Activated CD4-positive, alpha-beta T cell treated with anti-CD3 and anti-CD28 coated beads, Interleukin-2, amount 10 ng/mL, durations not matched to agents 7 days and 5 days (primary cell): ENCODE measurements at places on chromosomes 3 and 15.

- no peak for DNase-seq
These were observed 32.5 kb downstream of the ACAD9 start for GRCh38 chr3:128911911-128912310.

- no peak for DNase-seq
These were observed 101.9 kb upstream of the LRIG1 start for GRCh38 chr3:66602691-66603090.

DNA sequence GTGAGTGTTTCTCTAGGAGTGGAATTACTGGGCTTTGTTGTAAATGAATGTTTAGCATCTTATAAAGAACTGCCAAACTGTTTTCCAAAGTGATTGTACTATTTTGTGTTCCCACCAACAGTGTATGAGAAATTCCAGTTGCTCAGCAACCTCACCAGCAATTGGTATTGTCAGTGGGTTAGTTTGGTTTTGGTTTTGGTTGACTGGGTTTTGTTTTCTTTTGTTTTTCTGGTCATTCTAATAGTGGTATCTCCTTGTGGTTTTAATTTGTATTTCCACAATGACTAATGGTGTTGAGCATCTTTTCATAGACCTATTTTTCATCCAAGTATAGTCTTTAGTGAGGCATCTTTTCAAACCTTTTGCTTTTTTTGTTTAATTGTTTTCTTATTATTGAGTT is 27.1 kb downstream of the FILIP1L start:
- DNase-seq = peak; percentile 13

- no peak for DNase-seq
These were observed 28.0 kb downstream of the MYZAP start for GRCh38 chr15:57619746-57620145.

DNA sequence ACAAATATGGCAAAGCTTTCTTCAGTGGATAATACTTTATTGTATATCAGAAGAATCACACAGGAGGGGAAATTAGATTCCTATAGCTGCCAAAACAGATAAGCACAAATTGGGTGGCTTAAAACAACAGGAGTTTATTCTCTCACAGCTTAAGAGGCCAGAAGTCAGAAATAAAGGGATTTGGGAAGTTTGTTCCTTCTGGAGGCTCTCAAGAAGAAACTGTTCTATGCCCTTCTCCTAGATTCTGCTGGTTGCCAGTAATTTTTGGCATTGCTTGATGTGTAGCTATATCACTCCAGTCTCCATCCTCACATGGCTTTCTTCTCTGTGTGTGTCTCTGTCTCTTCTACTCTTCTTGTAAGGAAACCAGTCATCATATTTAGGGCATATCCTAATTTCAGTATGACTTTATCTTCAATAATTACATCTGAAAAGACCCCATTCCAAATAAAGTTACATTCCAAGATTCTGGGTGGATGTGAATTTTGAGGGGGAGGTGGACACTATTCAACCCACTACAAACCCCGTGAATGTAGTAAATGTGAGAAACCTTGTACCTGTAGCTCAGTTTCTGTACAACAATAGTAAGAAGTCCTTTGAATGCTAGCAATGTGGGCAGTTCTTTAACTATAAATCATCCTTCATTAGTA is 22.2 kb upstream of the WNT7A start:
- DNase-seq = no peak

DNA sequence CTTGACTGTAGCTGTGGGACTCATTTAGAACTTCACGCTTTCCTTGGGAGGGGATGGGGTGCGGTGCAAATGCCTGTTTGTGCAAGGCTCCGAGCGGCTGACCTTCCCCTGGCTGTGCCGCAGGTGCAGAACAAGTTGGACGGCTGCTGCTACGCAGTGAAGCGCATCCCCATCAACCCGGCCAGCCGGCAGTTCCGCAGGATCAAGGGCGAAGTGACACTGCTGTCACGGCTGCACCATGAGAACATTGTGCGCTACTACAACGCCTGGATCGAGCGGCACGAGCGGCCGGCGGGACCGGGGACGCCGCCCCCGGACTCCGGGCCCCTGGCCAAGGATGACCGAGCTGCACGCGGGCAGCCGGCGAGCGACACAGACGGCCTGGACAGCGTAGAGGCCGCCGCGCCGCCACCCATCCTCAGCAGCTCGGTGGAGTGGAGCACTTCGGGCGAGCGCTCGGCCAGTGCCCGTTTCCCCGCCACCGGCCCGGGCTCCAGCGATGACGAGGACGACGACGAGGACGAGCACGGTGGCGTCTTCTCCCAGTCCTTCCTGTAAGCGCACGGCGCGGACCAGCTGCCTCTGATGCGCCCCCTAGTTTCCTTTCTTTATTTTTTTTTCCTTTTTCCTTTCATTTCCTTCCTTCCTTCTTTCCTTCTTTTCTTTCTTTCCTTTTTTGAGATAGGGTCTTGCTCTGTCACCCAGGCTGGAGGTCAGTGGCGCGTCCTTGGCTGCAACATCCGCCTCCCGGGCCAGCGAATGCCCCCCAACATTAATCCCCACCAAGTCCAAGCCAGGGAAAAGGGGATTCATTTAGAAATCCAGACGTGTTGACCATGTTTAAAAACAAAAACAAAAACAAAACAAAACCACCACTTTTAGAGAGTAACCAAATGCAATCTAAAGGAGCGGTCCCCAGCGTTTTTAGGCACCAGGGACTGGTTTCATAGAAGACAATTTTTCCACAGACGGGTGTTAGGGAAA is 42.7 kb downstream of the EIF2AK4 start:
- DNase-seq = peak; percentile 27

DNA sequence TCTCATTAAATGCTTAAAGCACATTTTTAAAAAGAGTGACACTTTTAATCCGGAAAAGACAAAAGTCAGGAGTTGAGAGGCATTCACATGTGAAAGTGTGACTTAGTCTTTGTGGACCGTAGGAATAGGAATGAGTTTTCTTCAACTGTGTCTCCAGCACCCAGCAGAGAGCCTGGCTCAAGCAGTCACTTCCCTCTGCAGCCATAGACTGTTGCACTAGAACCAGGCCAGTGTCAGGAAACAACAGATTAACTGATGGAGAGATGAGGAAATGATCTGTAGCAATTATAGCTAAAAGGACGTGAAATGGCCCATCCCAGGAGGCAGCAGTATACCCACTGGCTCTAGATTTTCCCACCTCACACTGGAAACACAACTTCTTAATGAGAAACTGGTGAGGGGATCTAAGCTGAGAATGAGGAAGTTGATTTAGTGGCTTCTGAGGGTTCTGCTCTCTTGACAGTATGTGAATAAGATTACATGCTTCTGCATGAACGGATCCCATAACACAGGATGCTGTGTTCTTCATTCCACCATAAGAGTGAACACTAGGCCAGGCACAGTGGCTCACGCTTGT is 19.8 kb downstream of the CFAP92 start:
- no peak for DNase-seq

DNA sequence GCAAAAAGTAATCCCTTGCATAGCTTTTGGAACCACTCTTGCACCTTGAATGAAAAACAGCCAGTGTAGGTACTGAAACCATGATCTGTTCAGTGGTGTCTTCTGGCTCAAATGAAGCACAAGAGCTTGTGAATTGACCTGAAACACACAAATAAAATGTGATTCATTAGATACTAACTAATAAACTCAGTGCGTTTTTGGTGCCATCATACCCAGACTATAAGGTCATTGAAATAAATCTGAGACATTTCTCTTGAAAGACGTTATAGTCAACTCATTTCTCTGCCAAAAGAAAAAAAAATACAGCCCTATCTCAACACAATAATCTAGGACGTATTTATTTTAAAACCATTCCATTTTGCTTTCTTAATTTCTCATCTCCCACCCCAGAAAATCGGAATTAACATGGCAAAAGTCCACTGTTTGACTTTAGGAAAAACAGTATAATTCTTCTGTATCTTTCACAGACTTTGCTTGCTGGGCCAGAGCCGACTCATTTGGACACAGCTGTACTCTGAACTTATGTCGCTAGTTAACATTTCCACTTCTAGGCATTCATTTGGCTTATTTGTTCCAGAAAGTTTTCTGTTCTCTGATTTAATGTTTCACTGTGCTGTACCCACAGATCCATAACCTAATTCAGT is 284.9 kb upstream of the TBL1XR1 start:
- no peak for DNase-seq

DNA sequence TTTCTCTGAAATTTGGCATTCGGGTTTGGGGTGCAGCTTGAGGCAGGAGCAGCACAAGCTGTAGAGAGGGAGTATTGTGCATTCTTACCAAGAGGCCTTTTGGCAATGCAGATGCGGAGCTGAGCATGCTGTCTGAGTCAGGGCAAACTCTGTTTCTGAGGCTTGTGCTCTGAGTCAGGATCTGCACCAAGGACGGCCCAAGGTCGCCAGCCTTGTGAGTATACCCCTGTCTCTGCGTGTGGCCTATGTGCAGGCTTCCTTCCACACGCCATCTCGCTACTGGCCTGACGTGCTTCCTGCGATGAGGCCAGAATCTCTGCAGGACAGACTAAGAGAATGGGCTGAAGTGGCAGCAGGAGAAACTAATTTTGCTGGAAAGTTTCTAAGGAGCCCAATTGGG is 83.8 kb upstream of the ROPN1 start:
- DNase-seq = no peak

DNA sequence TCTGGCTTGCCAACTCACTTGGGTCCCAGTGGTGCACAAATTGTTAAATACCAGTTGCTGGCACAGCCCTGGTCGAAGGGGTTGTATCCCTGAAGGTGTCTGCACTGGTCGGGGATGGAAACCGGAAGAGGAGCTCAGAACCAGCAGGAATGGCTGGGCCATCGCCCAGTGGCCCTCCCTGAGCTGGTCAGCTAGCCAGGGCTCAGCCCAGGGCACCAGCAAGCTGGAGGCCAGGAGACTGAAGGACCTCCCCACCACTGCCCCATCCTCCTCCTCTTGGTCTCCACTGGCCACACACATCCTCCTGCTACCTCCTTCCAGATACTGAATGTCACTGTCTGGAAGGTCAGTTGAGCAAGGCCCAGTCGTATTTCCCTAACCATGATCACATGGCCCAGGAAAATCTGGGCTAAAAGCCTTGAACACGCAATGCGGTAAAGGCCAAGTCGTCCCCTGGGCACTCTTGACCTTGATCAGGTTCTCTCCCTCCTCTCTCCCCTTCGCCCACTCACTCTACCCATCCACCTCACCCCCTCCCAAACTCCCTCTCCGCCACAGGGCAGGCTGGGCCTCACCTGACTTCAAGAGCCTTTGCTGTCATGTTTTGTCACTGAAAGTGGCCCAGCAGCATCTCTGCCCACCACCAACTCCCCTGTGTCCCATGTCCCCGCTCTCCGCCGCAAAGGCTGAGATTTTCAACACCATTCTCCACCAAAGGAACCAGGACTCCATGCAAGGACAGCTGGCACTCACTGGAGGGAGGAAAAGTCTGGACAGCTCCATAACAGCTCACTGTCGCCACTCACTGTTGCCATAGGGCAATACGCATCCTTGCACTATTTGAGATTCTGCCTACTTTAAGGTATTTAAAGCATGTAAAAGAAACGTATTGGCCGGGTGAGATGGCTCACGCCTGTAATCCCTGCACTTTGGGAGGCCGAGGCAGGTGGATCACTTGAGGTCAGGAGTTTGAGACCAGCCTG is 12.1 kb downstream of the ZDHHC19 start:
- DNase-seq = no peak

- no peak for DNase-seq
These were observed 2.2 kb upstream of the CALML4 start for GRCh38 chr15:68207176-68207935.

DNA sequence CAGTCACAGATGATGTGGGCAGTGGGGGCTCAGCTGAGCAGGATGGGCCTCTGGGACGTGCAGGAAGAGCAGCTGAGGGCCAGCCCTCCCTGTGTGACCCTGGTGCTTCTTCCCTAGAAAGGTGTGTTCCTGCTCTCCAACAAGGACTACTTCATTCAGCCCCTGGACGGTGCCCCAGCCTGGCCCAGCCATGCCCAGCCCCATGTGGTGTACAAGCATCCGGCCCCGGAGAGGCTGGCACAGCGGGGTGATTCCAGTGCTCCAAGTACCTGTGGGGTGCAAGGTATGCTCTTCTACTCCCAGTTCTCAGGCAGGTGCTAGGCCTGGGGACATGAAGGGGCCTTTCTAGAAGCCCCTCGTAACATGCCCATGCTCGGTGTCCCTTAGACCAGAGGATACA is 38.3 kb downstream of the SAXO2 start:
- DNase-seq = no peak

GRCh38 chr3:13479332-13479581 is 849 bp upstream of the HDAC11 start:
- DNase-seq = no peak

- DNase-seq = peak; percentile 83
These were observed 31.6 kb downstream of the ZDHHC19 start for GRCh38 chr3:196179380-196180308.
